ENCODE measurements at places on chromosomes 5 and 9.

- no peak for DNase-seq
Measured at GRCh38 chr5:119032656-119033055, 38.2 kb upstream of the DMXL1 start.

GRCh38 chr5:127568166-127568565 lies 50.7 kb downstream of the PRRC1 start:
- DNase-seq = no peak

DNA sequence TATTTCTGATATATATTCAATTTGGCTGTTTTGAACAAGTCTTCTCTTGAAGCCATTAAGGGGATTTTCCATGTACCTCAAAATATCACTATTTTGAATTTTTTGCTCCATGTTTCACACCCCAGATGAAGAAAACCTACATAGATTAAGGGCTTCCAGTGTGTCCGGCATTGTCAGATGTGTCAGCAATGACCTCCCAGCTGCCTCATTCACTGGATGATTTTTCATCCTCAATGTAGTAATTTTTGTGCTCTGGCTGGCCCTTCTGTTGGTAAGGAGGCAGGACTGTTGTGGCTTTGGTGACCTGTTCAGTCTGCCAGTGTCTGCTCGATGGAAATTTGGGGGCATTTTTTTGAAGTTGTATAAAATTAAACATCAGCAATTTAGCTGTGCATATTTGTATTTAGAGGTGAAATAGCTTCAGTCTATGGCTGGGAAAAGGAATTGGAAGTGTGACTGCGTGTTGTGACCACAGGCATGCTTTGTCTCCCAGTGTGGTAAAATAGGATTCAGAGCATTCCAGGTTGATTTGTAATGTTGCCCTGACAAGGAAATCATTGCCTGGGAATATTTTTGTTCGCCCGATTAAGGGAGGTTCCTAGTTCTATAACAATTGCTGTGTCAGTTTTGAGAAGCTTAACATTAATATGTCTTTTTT lies 312.4 kb downstream of the ARHGEF28 start:
- no peak for DNase-seq

GRCh38 chr9:92506184-92506857 lies 24.0 kb upstream of the ASPN start:
- DNase-seq = no peak

DNA sequence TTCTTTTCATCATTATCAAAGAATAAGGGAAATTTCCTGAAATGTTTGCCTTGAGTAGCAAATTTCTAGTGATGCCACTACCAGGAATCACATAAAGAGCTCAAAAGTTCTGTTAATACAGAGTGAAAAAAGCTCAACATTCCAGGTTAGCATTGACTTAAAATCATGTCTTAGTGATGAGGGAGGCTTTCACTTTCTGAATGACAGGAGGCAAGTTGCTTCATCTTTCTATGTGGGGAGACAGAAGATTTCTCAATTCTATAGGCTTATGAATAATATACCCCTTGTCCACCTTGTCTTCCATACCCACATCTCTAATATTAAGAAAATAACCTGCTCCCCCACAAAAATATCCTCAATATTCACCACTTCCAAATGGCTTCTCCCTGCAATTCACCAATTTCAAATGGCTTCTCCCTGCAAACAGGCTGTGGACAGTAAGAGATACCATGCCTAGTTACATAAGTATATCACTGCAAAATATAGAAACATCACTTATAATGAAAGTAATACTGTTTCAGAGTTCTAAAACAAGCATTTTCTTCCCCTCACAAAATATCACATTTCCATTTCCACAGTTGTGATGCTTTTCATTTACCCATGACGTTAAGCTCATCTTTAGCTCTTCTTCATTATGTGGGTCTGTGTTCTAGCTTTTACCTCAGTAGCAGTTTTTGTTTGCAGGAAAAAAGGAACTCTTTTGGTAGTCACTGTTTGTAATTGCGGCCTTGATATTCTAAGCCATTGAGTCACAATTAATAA lies 2.2 kb upstream of the JAK2 start:
- no peak for DNase-seq

DNA sequence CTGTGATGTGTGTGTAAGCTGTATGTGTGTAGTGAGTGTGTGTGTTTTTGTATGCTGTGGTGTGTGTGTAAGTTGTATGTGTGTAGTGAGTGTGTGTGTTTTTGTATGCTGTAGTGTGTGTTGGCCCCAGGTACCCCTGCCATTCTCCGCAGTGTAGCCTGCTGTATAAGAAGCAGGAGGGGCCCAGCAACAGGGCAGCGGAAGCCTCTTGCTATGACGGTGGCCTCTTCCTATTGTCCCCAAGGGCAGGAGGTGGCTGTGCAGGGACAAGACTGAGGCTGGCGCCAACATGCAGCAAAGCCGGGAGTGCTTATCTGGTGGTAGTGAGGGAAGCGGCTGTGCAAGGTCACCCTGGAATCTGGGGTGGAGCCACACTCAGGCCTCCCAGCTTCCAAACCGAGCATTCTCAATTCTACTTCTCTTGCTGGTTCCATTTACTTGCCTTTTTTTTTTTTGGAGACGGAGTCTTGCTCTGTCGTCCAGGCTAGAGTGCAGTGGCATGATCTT lies 5.1 kb downstream of the SPAAR start:
- DNase-seq = no peak

Measured in NCI-H1694 (cell line).